Cardiac septum (tissue), 1 donor: ENCODE measurements at places on chromosomes 12 and 14.

DNA sequence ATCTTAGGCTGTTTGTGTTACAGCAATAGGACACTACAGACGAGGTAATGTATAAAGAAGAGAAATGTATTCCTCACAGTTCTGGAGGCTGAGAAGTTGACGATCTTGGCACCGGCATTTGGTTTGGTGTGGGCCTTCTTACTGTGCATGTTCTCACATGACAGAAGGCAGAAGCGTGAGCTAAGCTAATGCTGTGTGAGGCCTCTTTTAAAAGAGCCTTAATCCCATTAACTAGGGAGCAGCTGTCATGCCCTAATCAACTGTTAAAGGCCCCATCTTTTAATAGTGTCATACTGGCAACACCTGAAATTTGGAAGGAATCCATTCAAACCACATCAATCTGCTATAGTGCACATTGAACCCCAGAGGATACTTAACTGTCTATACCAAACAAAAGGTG is 992.9 kb downstream of the GALC start:
- no peak for DNase-seq

GRCh38 chr12:15227004-15227679 is 5.9 kb upstream of the RERG start:
- no peak for DNase-seq

DNA sequence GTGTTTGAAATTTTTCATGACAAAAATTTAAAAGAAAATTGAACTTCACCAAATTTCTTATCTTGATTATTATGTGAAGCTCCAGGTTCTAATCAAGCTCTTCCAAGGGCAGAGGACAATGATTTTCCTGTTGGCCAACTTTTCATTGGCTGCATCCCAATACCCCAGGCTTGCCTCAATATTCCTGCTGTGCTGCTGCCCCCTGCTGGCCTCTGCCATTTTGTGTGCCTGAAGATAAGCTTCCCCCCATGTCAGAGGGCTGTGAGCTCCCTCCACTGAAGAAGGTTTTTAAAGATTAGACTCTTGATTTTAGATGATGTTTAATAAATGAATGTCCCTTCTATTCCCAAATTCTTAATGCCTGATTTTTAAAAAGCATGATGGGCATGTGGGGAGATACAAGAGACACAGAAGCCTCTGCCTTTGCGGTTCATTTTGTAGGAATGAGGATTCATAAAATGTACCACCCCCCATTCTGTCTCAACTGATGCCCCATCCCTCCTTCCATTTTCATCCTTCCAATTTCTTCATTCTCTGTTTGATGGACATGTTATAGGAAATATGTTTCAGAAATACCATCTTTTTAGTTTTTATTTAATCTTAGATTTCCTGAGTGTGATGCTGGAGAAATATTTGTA is 76.7 kb upstream of the RGS6 start:
- peak; percentile 78 for DNase-seq

GRCh38 chr14:64938972-64939816 is 3.4 kb downstream of the GPX2 start:
- DNase-seq = peak; percentile 19

DNA sequence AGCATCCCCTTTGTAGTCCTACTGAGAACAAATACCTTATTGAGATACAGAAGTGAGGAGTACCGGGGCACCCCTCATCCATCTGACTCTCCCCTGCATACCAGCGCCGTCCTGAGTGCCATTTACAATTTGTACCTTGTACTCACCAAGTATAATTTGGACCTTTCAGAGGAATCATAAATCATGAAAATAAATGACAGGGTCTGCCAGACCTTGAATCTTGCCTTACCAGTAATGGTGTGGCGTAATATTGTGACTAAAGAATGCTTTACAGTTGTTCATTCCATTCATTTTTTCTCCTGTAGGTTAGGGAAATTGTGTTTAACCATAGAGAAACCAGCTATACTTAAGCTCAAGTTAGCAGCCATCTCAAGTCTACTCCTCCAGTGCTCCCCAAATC is 243.7 kb upstream of the RGS6 start:
- no peak for DNase-seq

- DNase-seq = no peak
These were observed 56.3 kb downstream of the SIX6 start for GRCh38 chr14:60565211-60565610.

DNA sequence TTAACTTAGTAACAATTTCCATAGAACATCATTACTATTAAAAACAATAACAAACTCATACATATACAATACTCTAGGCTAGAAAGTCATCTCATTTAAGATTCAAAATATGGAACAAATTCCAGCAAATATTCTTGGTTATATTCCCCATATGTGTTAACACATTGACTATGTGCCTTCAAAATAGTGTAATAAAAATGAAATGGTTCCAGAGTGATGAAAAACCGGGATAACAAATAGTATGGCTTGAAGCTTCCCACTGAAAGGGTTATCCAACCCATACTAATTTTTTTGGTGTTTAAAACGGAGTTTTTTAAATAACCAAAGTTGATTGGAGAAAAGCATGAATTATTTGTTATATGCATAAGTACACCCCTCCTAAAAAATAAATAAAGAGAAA is 5.3 kb downstream of the LRIG3 start:
- DNase-seq = no peak

DNA sequence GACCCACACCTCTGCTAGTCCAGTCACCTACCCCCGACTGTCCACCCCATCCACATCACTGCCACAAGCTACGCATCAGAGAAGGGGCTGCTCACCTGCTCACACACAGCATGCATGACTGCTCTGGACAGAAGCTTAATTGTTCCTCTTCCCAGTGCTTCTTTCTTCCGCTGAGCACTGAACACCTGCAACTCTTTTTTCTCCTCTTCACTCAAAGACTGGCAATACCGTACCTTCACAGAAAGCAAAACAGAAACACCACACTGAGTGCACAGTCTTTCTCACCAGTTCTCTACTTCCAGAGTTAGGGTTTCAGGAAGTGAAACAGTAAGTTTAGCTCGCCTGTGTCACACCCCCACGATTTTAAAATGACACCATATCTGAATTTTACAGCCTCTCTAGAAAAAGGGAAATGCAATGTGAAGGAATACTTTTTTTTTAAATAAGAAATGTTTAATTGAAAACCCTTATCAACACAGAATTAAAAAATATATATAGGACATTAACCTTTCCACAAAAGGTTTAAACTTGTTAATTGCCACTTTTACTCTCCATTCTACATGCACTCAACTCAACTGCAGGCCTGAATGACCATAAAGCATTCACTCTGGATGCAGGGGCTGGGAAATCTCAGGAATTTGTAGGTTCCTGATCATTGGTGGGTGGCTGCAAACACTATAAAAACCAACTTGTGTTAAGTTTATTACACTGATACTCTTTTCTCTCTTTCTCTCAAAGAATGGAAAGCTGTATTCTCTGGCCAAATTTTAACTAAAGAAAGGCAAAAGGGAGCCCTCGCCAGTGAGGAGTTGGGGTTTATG is 120.0 kb downstream of the PRICKLE1 start:
- no peak for DNase-seq

GRCh38 chr14:20093442-20093841 is 17.1 kb upstream of the OR4K17 start:
- no peak for DNase-seq

DNA sequence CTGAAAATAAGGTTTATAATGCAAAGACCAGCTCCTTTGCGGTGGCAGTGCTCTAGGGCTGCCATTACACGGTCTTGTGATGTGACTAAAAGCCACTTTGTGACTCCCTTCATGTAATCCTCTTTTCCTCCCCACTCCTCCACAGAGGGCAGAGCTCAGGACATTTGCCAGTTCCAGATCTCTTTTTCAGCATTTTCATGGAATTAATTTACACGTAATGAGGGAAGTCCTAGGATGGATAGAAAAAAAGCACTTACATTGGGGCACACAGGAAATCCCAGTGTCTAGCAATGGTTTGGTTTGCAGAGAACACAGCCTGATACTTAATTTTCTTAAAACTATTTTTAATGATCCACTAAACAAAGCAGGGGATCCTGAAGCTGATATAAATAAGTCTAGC is 17.5 kb upstream of the ATF1 start:
- no peak for DNase-seq

- DNase-seq = no peak
These were observed 69.5 kb downstream of the LRIG3 start for GRCh38 chr12:58850826-58851225.

- DNase-seq = no peak
These were observed 28.1 kb downstream of the SLC41A2 start for GRCh38 chr12:104929977-104930376.

- DNase-seq = no peak
These were observed 478.9 kb downstream of the BCAT1 start for GRCh38 chr12:24470050-24470449.

- DNase-seq = no peak
These were observed 15.0 kb downstream of the ZBTB25 start for GRCh38 chr14:64488590-64489099.

DNA sequence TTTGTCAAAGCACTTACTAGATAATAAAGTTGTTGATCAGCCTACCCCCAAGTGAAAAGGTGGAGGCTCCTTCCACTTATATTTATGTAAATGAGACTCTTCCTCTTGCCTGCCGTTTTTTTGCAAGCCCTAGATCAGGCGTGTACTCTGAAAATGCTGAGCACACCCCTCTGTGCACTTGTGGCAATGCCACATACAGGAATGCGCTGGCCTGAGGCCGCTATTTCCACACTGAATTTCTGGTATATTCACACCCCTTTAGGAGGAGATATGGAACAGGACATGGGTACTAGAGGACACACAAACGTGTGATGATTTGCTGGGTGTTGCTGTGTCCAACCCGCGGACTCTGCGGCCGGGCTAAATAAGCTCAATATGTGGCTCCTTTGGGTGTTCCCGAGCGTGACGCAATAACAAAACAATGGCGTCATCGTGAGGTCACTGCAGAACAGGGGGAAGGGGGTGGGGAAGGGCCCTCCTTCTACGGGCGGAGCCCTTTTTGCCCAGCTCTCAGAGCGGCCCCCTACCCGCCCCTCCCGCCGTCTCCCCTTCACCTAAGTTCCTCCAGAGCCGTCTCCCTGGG is 554 bp upstream of the TSPAN31 start:
- DNase-seq = no peak

DNA sequence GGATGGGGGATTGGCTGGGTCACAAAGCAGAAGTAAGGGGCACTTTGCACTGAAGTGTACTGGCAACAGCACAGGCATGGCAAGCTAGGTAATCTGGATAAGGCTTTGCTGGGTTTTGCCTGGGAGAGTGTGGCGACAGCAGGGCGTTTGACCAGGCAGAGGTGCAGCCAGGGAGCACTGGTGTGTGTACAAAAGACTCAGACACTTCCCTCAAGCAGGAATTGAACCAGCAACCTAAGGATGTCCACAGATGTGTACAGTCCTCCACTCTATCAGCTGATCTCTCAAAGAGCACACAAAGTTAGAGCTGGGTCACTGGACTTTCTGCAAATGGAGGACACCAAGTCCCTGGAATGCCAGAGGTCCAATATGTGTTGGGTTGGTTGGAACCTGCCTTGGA is 15.4 kb upstream of the RNASE4 start:
- no peak for DNase-seq

- no peak for DNase-seq
These were observed 43.1 kb downstream of the LIMA1 start for GRCh38 chr12:50240096-50240791.

DNA sequence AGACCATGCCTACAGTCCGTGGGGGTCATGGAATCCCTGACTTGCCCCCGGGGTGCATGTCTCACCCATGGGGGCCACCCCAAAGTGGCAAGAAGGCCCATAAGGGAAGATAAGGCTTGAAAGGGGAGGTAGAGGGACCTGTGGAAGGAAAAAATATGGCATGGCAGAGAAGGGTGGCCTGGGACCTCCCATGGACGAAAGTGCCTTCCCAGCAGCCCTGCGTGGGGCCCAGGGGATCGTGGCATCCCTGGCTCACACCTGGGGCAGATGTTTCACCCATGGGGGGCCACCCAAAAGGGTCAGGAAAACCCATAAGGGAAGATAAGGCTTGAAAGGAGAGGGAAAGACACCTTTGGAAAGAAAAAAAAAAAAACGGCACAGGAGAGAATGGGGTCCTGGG is 264.6 kb downstream of the ALG10 start:
- DNase-seq = peak; percentile 41

GRCh38 chr12:7374423-7375144 is 69.4 kb downstream of the CD163L1 start:
- DNase-seq = no peak

GRCh38 chr12:124586756-124587155 is 19.3 kb upstream of the NCOR2 start:
- no peak for DNase-seq

- DNase-seq = no peak
These were observed 15.2 kb upstream of the DLK1 start for GRCh38 chr14:100711493-100711892.

- DNase-seq = no peak
These were observed 24.2 kb downstream of the FBXO21 start for GRCh38 chr12:117166107-117166506.

- DNase-seq = peak; percentile 76
These were observed 379.6 kb downstream of the LRIG3 start for GRCh38 chr12:58540480-58541299.

- DNase-seq = no peak
These were observed 219.8 kb upstream of the AMIGO2 start for GRCh38 chr12:47299586-47299985.
